ENCODE measurements at places on chromosomes 5 and 9.

GRCh38 chr9:132644251-132644650, 25.5 kb downstream of the DDX31 start:
- no peak for DNase-seq

DNA sequence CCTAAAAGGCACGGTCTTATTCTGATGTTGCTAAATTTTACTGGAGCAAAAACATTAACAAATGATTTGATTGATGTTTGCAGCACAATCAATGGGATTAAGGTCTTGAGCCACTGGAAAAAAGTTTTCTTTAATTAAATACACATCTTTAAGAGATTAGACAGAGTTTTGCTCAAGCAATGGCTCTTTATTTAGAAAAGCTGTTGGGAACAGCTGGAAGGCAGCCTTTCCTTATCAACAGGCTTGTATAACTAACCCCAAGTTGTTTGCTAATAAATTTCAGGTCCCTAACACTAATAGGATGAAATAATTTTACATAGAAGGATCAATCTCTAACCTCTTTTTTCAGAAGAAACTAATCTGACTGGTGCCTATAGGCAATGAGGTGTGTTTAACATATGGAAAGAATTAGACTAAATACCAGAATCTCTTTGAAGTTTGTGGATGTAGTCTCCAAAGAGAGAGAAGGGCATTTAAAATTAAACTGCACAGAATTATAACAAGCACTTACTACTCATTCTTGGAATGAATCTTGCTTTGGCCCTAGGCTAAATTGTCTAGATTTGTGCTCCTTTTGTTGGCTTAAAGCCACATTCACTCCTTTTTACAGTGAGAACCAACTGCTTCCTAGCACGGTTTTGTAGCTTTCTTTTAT, 67.3 kb upstream of the TNFAIP8 start:
- DNase-seq, result no peak

DNA sequence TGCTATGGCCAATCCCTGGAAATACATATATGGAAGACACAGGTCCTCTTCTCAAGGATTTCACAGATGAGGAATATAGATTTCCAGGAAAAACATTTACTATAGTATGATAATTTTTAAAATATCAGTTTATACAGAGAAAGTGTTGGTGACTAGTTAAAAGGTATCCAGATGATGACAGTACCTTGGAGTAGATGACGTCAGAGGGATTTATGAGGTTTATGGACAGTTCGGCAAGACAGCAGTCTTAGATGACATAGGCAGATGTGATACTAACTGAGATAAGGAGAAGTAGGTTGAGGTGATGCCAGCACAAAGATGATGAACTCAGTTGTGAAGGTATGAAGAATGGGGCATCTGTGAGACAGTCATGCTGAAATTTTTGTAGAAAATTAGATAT, 750.3 kb downstream of the PRELID2 start:
- DNase-seq, result no peak

GRCh38 chr9:25681266-25681665, 3.0 kb upstream of the TUSC1 start:
- no peak for DNase-seq

- DNase-seq, result peak; percentile 96
Observed at GRCh38 chr9:134434894-134435506, 108.7 kb downstream of the RXRA start.

- no peak for DNase-seq
Observed at GRCh38 chr9:86410281-86410680, 56.1 kb upstream of the TUT7 start.

- DNase-seq, result no peak
Observed at GRCh38 chr5:129114539-129115193, 20.1 kb downstream of the ISOC1 start.

DNA sequence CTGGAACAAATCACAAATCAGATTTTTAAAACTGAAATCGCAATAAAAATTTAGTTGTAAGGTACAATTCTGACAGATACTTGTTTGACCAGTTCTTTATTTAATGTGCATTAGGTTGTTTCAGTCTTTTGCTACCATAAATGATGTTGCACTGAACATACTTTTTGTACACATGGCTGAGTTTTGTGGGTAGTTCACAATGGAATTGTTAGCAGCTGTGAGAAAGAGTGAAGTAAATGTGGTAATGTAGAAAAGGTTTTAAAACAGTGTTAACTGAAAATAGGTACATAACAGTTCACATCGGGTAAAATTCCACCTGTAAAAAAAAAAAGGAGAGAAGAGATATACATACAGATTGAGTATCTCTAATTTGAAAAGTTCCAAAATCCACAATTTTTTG, 25.6 kb downstream of the MRPS27 start:
- DNase-seq, result no peak

DNA sequence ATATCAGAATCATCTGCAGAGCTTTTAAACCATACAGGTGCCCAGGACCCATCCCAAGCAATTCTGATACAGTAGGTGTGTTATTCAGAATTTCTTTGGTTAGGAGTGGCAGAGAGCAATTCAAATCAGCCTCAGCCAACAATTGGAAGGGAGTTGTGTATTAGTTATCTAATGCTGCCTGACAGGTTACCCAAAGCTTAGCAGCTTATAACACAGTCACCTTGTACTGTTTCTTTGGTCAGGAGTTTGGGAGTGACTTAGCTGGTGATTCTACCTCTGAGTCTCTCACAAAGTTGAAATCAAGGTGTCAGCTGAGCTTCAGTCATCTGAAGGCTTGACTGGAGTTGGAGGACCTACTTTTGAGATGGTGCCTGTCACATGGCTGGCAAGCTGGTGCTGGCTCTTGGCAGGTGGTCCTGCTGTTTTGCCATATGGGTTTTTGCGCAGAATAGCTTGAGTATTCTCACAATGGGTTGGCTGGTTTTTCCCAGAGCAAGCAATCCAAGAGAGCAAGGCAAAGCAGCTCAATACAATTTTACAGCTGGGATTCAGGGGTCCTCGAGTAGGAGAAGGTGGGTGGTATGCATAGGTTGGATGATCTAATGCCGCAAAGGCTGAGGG, 18.7 kb upstream of the CARNMT1 start:
- no peak for DNase-seq

GRCh38 chr5:3878267-3878666, 282.6 kb downstream of the IRX1 start:
- DNase-seq, result no peak

- no peak for DNase-seq
Observed at GRCh38 chr9:92669527-92669889, 423 bp downstream of the IPPK start.

DNA sequence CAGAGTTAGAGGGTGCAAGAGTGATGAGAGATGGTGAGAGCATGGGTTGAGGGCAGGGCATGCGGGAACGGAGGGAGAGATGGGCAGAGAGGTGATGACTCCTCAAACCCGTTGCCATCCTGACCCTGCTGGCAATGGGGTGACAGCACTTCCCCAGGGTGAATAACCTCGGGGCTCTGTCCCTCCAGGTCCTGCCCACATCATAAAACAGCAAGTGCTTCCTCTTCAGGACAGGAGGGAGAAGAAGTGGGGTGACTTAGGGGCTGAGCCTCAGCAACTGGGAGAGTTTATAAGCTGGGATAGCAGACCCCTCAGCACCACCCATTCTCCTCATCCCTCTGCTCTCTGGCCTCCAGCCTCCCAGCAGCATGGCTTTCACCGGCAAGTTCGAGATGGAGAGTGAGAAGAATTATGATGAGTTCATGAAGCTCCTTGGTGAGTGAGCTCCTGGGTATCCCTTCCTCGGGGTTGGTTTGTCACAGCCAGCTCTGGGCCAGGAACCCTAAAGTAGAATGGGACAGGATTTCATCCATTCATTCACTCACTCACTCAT, at the start of gene FABP6:
FABP6 (plus strand) TSS at position 317 of the 553 bp plus-strand sequence; CDS start at position 369, 52 bp downstream.
- DNase-seq, result no peak

DNA sequence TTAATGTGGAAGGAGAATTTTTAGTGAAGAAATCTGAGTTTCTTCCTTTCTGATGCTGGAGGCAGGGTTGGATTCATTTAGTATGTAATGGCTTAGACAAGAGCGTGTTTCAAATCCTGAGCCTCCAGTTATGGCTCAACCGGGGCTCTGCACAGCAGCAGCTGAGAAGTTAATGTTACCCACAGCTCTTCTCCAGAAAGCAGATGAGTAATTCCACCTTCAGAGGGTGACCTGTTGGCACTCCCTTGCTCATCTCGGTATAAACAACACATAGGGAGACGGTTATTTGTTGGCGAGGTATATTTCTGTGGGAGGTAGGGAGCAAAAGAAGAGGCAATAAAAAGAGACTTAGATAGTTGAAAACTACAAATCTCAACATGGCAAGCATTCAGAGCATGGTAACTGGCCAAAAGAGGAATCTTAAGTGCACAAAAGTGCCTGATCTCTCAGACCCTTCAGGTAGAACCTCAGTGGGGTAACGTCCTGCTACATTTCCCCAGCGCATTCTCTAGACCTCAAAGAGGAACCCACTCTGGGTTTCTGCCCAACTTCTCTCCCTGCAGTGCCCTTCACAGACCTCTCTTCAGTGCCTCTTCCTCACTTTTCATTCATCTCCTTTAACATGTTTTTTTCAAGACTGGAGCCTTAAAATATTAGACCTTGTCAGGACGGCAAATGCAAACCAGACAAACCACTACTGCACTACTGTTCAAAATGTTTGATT, 417.5 kb upstream of the ADAMTSL1 start:
- DNase-seq, result no peak

GRCh38 chr5:159772698-159773061, 143.6 kb upstream of the ADRA1B start:
- DNase-seq, result no peak

DNA sequence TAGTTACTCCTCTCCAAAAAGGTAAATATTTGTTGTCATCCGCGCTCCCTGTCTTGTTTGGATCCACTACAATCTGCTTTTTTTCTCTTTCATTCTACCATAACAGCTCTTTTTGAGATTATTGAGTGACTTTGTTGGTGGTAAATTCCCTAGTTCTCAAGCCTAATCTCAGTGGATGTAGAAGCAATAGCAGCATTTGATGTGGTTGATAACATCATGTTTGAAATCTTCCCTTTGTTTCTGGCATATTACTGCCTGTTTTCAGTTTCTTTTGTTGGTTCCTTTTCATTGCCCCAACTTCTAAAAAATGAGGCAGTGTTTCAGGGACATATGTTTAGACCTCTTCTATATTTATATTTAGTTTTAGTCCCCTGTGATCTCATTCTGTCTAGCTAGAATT, 8.9 kb downstream of the CDC42SE2 start:
- DNase-seq, result no peak

DNA sequence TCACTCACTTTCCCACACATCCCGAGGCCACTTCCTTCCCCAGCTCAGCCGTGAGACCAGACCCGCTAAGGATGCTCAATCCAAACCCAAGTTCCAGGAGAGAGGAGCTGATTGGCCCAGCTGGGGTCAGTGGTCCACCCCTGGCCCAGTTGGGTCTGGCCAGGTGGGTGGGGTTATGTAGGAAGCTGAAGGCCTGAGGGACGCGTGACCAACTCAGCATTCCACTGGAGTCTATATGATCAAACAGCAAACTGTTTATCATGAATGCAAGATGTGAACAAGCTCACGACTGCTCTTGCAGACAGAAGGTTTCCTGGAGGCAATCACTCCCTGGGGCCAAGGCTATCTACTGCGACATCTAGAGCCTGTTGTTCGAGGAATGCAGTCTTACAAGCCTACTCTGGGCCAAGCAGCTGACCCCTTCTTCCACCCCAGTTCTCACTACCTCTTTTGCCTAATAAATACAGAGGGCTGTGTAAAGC, 4.9 kb upstream of the RAPGEF1 start:
- no peak for DNase-seq

- DNase-seq, result no peak
Observed at GRCh38 chr9:109319626-109320241, 1.1 kb downstream of the EPB41L4B start.

- DNase-seq, result no peak
Observed at GRCh38 chr5:94159144-94159543, 417.7 kb upstream of the POU5F2 start.

DNA sequence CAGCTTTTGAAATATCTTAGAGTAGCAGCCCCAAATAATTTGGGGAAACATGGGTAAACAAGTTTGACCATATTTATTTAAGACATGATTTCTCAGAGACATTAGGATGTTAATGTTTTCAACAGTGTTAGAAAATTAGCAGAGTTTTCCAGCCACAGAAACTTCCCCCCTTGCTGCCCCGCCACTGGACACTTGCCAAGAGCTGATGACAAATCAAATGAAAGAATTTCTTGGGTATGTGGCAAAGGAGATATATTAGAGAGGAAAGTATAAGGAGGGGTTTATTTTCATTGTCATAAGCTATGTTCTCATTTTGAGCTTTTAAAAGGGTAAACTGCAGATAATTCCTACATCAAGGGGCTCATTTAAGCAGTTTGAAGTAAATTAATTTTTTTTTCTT, 15.9 kb downstream of the GABRA1 start:
- no peak for DNase-seq

- DNase-seq, result no peak
Observed at GRCh38 chr9:11595756-11596155, 983.0 kb upstream of the PTPRD start.

GRCh38 chr9:7721291-7721690, 78.3 kb downstream of the DMAC1 start:
- no peak for DNase-seq

DNA sequence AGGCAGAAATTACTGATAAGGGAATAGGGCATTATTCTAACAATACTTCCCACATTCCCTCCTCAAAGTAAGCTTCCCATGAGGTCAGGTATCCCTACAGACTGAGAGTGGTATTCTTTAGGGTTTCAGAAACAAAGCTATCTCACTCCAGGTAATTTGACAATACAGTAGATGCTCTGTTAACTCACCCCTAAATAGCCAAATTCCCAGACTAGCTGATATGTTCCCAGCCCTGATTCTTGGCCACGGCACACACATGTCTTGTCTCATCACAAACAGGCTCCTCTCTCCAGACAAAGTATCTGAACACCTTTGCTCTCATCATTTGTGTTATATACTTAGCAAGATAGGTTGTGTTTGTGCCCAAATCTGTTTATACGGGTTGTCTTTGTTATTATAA, 139.9 kb downstream of the ZNF608 start:
- DNase-seq, result no peak

DNA sequence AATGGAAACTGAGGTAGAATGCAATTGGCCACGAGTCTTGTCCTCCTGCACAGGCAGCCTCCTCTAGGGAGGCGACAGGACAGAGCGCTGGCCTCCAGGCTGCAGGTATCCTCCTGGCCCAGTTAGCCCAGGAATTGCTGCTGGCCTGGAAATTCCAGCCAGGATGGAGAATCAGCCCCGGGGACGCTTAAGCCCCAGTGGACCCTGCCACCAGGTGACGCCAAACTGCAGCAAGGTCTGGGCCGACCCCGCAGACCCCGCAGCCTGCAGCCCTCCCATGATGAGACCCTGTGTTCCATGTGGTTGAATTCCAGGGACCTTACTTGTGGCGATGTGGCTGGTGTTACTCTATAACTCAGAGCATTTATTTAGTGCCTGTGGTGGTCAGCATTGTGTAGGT, 7.3 kb downstream of the CACFD1 start:
- no peak for DNase-seq

GRCh38 chr5:179806250-179807048, at the start of gene MGAT4B:
Gene MGAT4B, minus strand, starts transcription at chr5:179806866. Its CDS starts 283 bp downstream, at chr5:179806583.
- DNase-seq, result peak; percentile 72
